Stimulated activated naive CD4-positive, alpha-beta T cell (primary cell): ENCODE measurements at places on chromosomes 1 and 21.

- no peak for DNase-seq
Observed at GRCh38 chr1:24190983-24191461, 3.9 kb upstream of the IFNLR1 start.

- no peak for DNase-seq
Observed at GRCh38 chr1:91402023-91402422, 2.6 kb downstream of the HFM1 start.

GRCh38 chr1:173430677-173431303 lies 46.3 kb upstream of the PRDX6 start:
- no peak for DNase-seq

DNA sequence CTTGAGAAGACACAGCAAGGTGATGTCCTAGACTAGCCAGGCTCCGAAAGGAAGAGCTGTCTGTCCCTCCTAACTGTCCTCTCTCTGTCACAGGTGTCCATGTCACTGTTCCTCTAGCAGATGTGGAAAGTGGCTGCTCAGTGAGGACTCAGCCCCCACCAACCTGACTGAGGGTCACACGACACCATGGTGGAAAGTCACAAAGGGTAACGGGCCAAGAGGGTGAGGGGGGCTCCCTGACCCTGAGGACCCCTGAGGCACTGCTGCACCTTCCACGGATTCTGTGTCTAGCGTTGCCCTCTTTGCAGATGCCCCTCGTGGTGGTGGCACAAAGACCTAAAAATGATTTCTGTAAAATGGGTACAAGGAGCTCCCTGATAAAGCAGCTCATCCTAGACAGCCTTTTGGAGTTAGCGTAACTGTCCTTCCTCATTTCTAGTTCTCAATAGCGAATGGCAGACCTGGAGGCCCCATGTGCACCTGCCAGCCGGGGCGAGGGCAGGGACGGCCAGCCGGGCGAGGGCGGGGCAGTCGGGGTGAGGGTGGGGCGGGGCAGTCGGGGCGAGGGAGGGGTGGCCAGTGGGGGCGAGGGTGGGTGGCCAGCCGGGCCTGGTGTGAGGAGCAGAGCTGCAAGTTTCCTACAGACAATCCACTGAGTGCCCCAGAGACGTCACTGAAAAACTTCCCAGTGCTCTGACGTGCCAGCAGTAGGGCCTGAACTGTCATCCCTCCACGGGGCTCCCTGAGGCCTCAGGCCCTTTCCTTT lies 23.4 kb downstream of the POFUT2 start:
- no peak for DNase-seq

DNA sequence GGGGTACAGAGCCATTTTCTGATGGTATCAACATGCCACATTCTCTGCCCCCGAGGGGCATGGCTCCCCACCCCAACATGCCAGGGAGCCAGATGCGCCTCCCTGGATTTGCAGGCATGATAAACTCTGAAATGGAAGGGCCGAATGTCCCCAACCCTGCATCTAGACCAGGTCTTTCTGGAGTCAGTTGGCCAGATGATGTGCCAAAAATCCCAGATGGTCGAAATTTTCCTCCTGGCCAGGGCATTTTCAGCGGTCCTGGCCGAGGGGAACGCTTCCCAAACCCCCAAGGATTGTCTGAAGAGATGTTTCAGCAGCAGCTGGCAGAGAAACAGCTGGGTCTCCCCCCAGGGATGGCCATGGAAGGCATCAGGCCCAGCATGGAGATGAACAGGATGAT lies 50.6 kb downstream of the ACP6 start:
- no peak for DNase-seq

DNA sequence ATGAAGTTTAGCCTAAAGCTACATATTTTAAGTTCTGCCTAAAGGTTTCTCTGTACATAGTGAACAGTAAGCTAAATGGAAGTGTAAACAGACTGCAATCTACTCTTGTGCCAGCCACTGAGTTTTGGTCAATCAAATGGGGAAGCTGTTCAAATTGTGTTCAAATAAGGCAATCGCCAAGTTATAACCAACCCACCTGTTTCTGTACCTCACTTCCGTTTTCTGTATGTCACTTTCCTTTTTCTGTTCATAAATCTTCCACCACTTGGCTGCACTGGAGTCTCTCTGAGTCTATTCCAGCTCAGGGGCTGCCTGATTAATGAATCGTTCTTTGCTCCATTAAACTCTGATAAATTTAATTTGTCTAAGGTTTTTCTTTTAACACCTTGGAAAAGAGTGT lies 10.8 kb upstream of the THEM4 start:
- DNase-seq = no peak

GRCh38 chr1:155236451-155236850 lies 18.8 kb downstream of the ENTREP3 start:
- DNase-seq = no peak

- no peak for DNase-seq
Observed at GRCh38 chr1:39295901-39296300, 91.4 kb downstream of the MACF1 start.

- DNase-seq = no peak
Observed at GRCh38 chr1:21307210-21307609, 16.9 kb upstream of the ECE1 start.

DNA sequence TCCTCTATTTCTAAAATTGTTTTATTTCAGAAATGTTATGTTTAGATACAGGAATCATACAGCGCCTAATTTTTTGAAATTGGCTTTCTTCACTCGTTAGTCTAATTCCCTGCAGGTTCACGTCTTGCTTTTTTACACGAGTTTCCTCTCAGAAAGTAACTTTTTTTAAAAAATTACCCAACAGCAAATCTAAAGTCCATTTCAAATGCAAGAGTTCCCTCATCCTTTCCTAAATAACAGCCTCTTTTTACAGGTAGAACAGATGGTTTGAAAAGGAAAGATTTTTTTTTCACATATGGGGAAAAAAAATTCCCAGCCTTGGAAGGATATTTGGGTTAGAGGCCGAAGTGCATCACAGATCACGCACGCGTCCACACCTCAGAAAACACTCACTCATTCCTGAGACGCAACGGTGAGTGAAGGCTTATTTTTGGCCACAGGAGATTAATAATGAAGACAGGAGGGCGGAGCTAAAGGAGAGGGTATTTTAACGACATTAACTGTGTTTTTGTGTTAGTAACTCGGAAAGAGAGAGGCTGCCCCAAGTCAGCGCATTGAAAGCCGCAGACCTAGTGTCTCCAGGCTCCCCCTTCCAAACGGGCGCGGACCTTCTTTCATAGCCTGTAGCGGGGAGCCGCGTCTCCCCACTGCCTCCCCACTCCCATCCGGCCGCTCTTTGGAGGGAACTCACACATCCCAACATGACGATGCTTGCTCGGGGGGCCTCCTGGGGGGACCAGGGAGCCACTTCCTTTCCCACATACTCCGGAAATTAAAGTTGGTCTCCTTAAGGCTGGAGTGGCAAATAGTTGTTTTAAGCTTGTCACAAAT lies 969 bp upstream of the RIPK4 start:
- DNase-seq = no peak

DNA sequence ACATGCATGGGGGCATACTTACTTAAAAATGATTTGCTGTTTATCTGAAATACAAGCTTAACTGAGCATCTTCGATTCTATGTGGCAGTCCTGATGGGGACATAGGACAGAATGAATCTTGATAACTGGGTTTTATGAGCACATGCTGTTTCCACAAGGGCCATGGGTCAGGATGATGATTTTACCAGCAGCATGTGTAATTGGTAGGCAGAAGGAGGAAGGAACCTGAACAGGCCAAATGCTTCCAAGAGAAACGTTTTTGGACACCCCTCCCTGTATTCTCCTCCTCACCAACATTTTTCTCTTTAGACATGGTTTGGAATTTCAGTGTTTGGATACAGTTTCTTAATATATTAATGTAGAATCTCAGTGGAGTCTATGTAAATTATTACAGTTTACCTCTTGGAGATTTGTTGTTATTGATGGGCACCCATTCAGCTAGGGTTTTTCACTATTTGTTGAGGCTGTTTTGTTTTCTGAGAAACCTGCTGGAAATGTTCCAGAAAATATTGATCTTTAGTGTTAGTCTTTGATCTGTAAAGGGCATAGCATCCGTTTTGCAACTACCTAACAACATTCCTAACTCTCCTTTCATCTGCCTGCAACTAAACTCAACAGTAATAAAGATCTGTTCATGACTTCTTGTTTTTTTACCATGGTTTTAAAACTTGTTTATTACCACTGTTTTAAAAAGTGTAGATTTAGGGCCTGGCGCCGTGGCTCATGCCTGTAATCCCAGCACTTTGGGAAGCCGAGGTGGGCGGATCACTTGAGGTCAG lies 42.0 kb downstream of the TBCE start:
- DNase-seq = no peak

- no peak for DNase-seq
Observed at GRCh38 chr21:45387506-45387905, 17.5 kb upstream of the COL18A1 start.

DNA sequence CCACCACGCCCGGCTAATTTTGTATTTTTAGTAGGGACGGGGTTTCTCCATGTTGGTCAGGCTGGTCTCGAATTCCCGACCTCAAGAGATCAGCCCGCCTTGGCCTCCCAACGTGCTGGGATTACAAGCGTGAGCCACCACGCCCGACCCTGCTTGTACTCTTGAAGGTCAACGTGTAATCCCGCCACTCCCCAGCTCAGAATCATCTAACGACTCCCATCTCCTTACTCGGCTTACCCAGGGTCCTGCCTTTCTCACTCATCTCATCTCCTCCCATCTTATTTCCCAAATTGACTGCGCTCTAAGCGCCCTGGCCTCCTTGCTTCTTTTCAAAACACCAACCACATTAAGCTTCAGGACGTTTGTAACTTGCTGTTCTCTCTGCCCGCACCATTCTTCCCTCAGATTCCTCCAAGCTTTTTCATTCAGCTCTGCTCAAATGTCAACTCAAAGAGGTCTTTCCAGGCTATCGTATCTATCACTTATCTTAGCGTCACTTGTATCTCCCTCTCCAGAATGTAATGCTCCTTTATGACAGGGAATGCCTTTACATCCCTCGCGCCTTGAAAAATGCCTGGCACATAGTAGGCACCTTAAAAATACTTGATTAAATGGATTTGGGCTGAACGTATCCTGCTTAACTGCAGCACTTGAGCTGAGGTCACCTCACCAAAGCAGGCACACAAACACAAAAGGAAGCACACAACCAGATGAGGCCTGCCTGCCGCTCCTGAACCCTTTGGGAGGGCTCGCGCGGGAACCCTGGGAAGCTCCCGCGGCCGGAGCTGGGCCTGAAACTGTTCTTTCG lies 1.4 kb upstream of the USP1 start:
- no peak for DNase-seq

DNA sequence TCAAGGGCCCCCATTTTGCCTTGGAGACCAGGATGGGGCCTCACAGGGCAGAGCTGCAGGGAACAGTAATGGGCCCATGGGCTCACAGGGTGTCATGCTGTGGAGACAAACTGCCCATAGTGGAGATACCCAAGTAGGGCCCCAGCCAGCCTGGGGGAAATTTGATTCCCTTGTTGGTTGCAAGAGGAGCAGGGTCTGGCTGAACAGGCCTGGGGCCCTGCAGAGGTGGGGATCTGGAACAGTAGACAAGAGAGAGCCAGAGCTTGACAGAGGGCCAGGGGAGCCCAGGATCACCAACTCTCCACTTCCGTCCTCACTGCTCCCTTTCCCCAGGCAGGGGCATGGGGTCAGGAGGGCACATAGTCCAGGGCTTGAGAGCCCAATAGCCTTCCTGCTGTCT lies 8.7 kb downstream of the S100B start:
- no peak for DNase-seq

DNA sequence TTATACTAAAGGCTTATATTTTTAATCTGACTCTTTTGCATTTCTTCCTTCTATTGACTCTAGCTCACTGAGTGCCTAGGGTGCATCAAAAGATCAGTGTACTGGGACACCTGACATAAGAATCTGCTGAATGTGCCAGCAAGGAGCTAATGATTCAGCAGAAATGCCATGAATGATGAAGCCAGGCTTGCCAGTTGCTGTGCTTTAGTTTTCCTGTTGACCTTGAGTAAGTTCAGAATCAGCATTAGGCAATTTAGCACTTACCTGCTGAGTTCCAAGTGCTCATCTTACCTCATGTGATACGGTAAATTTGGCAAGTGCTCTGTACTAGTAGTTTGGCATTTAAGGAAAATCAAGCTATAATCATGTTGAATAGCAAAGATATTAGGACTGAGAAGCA lies 523.2 kb upstream of the B3GALT2 start:
- DNase-seq = no peak

- no peak for DNase-seq
Observed at GRCh38 chr1:61254634-61255357, 172.4 kb downstream of the NFIA start.

DNA sequence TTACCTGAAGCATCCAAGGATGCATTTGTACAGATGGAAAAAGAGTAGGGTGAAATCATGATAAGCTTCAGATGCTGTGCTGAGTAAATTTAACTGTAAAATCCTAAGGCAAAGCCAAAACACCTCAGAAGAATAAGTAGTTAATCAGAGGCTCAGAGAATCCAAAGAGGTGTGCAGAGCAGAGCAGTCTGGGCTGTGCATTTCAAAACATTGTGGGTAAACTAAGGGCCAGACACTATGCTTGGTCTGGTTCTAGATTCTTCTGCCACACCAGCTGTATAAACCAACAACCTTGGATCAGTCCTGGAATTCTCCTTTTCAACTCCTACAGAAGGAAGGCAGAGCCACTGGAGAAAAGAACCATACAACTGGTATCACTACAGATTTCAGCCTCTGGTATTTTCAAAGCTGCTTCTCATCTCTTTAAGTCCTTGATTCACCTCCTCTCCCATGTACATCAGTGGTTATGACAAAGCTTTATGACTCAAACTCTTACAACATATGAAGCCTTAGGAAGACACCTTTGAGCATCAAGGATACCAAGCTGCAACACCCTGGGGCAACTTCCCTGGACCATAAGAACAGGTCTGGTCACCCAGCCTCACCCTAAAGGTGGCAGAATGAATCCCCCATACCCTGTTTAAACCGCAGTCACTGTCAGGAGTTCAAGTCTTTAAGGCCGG lies 11.6 kb upstream of the HIPK1 start:
- no peak for DNase-seq

- no peak for DNase-seq
Observed at GRCh38 chr1:100266741-100267140, 725 bp downstream of the RTCA start.

DNA sequence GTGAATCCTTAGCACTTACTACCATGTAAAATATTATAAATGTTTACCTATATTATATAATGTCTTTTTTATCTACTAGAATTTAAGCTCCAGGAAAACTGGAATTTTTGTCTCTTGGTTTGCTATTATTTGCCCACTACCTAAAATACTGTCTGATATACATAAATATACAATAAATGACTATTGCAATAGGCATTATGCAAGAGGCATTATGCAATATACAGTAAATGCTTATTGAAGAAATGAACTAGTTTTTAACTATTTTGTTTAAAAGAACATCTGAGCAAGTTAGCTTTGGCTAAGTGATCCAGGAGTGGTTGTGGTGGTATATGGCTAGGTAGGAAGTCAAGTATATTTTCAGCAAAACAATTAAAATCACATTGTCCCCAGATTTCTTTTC lies 640.2 kb upstream of the PKN2 start:
- no peak for DNase-seq

- DNase-seq = no peak
Observed at GRCh38 chr21:24895885-24896734, 711.2 kb downstream of the MRPL39 start.

- no peak for DNase-seq
Observed at GRCh38 chr1:65904681-65905083, 112.0 kb downstream of the PDE4B start.

- no peak for DNase-seq
Observed at GRCh38 chr1:147613506-147613905, 56.8 kb downstream of the ACP6 start.

- no peak for DNase-seq
Observed at GRCh38 chr1:7586031-7586941, 184.8 kb upstream of the VAMP3 start.
